ENCODE measurements at places on chromosomes 5 and 9.

DNA sequence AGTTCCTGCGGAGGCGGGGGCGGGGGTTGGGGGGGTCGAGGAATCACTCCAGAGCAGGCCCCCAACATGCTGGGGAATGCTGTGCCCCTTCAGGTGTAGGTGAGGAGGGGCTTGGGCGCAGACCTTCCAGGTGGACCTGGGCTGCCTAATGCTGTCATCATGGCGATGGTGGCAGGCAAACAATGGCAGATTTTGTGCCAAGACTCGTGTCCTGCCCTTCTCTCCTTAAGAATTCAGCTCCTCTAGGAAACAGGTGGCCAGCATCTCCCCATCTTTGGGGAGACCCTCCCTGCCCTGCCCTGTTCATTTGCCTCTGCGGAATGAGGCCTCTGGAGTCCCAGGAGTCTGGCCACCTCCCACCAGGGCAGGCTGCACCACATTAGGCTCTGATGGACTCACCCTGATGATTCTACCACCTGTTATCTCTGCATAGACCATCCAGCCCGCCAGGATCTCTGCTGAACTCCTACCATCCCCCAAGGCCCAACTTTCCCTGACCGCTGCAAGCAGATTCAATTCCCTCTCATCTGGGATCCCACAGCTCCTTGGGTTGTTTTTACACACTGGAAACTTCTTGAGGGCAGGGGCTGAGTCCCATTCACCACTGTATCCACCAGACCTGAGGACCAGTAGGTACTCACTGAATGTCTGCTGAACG, 10.9 kb upstream of the SLC25A51 start:
- no peak for DNase-seq

GRCh38 chr9:93093127-93093876, 2.7 kb upstream of the CARD19 start:
- DNase-seq: no peak

GRCh38 chr5:74581988-74582365, 58.6 kb downstream of the ENC1 start:
- DNase-seq: no peak

GRCh38 chr9:113577525-113578261, 114.2 kb downstream of the RGS3 start:
- no peak for DNase-seq

DNA sequence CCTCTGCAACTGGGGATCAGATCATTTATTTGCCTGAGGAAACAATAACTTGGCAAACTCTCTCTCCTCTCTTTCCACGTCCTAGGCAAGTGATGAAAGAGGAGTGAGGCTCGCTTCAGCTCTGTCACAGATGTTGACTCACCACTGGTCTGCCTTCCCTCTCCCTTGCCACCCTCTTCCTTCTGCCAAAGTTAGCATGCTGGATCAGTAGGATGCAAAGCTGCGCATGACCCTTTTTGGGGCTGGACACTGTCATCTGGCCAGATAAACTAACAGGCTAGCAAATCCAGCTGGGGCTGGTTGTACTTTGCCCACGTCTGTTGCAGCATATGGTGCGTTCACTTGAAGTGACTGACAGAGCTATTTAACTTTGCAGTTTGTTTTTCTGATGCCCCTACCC, 36.2 kb upstream of the SMARCA2 start:
- DNase-seq: no peak

GRCh38 chr5:151077419-151077818, 3.4 kb downstream of the TNIP1 start:
- no peak for DNase-seq

DNA sequence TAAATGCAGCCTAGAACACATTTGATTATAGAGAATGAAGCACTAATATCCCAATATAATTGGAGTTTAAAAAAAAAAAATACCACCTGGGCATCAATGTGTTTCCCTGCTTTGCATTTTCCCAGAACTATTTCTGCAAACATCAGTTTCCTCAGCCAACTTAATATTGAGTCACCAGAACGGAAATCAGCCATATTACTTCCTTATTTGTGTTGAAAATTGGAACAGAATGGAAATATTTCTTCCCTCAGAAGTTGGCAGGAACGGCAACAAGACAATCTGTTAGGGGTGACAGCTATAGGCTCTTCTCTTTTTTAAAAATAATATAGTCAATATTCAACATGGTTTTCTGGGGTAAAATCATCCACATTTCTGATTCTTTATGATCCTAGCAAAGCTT, 4.0 kb downstream of the MFAP3 start:
- no peak for DNase-seq
